ENCODE measurements at places on chromosomes 1 and 21.

DNA sequence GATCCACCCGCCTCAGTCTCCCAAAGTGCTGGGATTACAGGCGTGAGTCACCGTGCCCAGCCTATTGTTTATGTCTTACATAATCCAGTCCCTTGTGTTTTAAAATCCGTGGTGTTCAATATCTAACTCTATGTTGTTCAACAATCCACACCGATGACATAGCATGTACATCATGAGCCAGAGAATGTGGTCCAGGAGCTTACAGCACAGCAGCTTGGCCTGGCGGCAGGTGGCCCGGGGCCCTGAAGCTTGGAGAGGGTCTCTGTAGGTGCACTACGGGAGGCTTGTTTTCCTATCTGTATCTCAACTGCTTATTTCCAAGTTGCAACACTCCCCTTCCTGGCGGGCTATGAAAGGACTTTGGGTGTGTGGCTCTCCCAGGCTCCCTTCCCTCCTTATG, 138.4 kb downstream of the ADSS2 start:
- H3K36me3 ChIP-seq, result no peaks in the 10 kb centered on the region
- H3K27me3 ChIP-seq, result no peaks in the 10 kb centered on the region
- no peak overlapping the region for H3K4me3 ChIP-seq
- H3K27ac ChIP-seq, result no peak overlapping the region
- no peak for ATAC-seq

DNA sequence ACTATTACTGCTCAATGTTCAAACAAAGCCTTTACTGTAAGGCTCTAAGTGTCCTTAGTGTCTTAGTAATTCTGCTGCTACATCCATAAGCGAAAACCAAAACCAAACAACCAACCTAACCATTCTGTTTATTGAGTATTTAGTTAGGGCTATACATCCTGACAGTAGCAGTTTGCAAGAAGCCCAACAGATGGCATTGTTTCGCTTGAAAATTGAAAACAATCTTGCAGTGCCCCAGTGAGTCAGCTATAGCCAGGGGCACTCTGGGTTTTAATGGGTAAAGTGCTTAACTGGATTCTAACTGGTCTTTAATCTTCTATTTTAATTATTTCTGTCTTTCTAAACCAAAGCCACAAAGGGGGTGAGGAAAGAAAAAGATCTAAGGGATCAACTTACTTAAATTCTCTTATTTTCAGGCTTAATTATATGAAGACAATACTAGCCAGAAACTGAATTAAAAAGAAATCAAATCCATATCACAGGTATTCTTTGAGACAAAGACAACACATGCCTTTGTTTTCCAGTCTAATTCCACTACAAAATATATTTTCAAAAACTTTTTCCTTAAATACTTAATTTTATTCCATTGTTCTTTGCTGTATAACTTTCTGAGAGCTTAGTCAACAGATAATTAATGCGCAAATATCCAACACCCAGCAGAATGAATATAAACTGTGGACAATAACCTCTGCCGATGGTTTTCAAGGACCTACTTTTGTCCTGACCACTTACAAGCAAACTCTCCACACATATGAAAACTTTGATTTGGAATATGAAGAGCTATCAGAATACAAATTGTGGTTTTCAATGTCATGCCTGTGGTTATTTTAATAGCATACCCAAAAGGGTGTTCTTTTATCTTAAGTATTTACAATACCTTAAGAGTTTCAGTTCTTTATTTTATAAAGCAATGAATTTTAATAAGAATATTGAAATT, 15.2 kb downstream of the POGZ start:
- H3K4me1 ChIP-seq, result peaks cover 52% of the 10 kb centered on the region
- H3K27me3 ChIP-seq, result no peaks in the 10 kb centered on the region
- ATAC-seq, result peak; percentile 85
- H3K4me3 ChIP-seq, result no peak overlapping the region

DNA sequence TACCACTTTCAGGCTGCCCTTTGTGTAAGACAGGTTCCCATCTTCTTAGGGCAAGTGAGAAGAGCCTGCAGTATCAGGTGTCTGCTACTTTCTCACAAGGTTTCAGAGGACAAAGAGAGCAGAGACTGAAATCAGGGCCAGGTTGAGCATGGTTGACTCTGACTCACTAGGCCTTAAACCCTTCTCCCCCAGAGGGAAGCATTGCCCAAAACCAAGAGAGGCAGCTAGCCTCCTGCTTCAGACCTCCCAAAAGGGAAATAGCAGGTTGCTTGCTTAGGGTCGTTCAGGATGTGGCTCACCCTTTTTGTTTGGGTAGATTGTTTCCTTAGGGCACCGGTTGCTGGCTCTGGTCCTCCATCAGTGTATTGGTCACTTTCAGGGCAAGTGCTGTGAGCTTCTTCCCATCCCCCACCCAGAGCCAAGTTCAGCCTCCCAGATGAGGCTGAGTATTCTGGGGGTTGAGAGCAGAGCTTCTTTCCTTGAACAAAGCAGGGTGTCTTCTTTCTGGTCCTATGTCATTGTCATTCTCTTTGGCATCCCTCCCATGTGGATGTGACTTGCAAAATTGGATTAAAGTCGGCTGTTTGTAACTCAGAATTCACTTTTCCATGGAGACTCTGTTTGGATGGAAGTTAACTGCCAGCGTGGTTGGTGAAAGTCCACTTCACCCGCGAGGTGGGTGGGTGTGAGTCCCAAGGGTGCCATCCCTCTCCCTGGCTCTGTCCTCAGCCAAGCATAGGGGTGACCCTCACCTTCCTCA, 55.5 kb upstream of the GALNT2 start:
- H3K27ac ChIP-seq, result no peak overlapping the region
- no peaks in the 10 kb centered on the region for H3K36me3 ChIP-seq
- H3K4me3 ChIP-seq, result no peak overlapping the region
- peaks cover 24% of the 10 kb centered on the region for H3K27me3 ChIP-seq
- H3K4me1 ChIP-seq, result no peaks in the 10 kb centered on the region

- peak overlapping the region; percentile 1 for H3K27ac ChIP-seq
- peaks cover 48% of the 10 kb centered on the region for H3K4me1 ChIP-seq
- H3K27me3 ChIP-seq, result no peaks in the 10 kb centered on the region
Observed at GRCh38 chr1:109814993-109815786, 51.5 kb upstream of the EPS8L3 start.

GRCh38 chr1:245046769-245047168, 108.0 kb upstream of the KIF26B start:
- H3K27me3 ChIP-seq, result peaks cover 10% of the 10 kb centered on the region
- ATAC-seq, result no peak
- no peaks in the 10 kb centered on the region for H3K36me3 ChIP-seq

GRCh38 chr1:11882814-11883538, 24.2 kb upstream of the NPPB start:
- no peak overlapping the region for H3K27ac ChIP-seq
- H3K4me3 ChIP-seq, result no peak overlapping the region
- H3K36me3 ChIP-seq, result no peaks in the 10 kb centered on the region
- no peak for ATAC-seq

DNA sequence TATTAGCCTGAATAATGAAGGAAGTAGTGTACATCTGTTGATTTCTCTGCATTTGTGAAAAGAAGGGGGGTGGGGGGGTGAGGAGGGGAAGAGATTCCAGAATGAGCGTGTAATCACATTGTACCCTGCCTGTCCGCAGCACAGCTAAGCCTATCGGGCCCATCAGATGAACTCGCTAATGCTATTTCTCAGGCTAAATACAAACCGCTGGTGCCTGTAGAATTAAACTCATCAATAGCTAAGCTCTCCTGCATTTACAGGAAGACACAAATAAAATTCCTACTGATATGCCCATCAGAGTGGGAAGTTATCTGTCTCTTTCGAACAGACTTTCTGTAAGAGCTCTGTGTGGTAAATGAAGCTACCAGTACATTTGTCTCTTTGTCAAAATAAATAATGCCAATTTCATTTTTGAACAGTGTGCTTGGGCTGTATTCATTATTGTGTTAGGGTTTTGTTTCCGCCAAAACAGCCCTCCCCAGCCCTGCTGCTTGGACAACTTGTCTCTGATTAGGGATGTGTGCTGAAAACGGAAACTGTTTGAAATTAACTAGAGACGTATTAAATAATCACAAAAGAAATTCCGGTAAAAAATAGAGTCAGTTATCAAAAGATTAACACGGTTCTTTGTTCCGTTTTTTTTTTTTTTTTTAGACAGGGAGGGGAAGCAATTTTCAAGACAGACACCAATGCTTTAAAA, 305.4 kb downstream of the TTLL7 start:
- H3K4me3 ChIP-seq, result peak overlapping the region; percentile 76
- H3K27ac ChIP-seq, result no peak overlapping the region
- no peak for ATAC-seq

DNA sequence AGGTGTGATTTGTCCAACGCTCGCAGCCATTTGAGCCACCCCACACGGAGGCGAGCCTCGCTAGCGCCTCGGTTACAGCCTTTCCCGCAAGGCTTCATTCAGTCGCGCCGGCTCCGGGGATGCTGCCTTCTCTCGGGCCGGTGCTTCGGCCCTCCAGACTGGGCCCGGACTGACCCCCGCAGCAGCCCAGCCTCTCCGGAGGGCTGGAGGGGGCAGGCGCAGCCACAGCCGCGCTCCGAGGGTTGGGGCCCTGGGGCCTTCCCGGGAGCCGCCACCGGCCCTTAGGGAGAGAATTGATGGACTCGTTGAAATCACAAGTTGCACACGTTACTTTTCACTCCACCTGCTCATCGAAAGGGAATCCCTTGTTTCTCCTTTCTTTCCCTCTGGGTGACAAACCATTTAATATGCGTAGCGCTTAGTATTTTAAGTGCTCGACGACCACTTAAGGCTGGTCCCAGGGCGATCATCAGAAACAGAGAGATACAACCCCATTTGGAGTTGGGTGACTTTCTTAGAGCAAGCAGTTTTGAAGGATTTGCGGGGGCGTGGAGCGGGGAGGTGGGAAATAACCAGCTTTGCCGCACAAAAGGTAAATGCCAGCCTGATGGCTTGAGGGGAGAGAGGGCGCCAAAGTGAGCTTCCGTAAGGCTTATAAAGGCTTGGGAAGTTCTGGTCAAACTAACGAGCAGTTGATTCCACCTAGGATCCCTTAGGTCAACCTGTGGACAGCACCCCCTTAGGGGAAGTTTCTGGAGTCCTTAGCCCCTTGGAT, 24.6 kb upstream of the ENAH start:
- H3K27me3 ChIP-seq, result peaks cover 47% of the 10 kb centered on the region
- no peak overlapping the region for H3K27ac ChIP-seq
- H3K36me3 ChIP-seq, result no peaks in the 10 kb centered on the region
- no peak overlapping the region for H3K4me3 ChIP-seq
- H3K4me1 ChIP-seq, result no peaks in the 10 kb centered on the region

- no peak for ATAC-seq
- H3K27ac ChIP-seq, result no peak overlapping the region
- peaks cover 16% of the 10 kb centered on the region for H3K4me1 ChIP-seq
- H3K27me3 ChIP-seq, result no peaks in the 10 kb centered on the region
- H3K36me3 ChIP-seq, result no peaks in the 10 kb centered on the region
Observed at GRCh38 chr1:59755069-59755685, 59.6 kb upstream of the HOOK1 start.

DNA sequence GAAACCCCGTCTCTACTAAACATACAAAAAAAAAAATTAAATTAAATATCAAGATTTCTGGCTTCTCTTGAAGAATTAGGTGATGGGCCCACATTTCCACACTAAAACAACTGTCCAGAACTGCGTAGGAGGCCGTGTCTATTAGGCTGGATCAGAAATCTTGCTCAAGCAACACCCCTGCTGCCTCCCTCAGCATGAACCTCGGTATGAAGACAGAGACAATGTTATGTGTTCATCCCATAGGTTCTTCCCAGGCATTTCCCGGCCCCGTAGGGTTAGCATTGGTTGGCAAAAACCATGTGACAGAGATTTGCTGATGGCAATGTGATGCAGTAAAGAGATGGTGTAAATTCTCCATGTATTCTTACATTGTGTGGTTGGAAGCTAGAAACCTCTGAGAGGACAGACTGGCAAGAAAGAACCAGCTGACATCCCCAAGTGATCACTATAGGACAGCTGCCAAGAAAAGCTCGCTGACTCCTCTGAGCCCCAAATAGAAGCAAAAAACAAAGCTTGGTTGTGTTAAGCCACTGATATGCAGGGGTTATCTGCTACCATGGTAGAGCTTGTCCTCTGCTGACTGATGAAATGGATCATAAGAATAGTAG, 34.5 kb downstream of the EBNA1BP2 start:
- H3K4me3 ChIP-seq, result no peak overlapping the region
- no peak for ATAC-seq
- H3K4me1 ChIP-seq, result no peaks in the 10 kb centered on the region
- peaks cover 39% of the 10 kb centered on the region for H3K27me3 ChIP-seq
- H3K36me3 ChIP-seq, result no peaks in the 10 kb centered on the region

- no peak for ATAC-seq
- no peak overlapping the region for H3K4me3 ChIP-seq
- no peak overlapping the region for H3K27ac ChIP-seq
- H3K4me1 ChIP-seq, result no peaks in the 10 kb centered on the region
- H3K27me3 ChIP-seq, result peaks cover 85% of the 10 kb centered on the region
Observed at GRCh38 chr1:201264554-201264953, 18.8 kb upstream of the PKP1 start.

Data from stimulated activated memory B cell treated with anti-CD40 and anti-IgM and Interleukin-4, amounts not matched to agents 10 μg/mL and 1 μg/mL and 100 μg/mL, for 72 hours (primary cell).